ENCODE measurements at places on chromosomes 3 and 15.

DNA sequence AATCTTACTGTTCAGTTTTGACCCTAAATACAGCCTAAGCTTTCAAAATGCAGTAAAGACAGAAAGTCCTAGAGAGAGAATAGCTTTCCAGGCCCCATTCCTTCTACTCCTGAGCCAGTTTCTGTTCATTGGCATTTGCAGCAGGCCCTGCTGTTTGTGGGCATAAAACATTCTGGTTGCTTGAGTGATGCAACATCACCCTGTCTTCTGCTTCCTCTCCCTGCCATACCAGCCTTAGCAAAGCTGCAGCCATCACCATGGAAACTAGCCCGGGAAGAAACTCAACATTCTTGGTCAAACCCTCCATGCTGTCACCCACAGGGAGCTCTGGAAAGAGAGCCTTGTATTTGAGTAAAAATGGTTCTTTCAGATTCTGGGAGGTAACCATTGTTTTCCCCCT, 325.7 kb downstream of the MAGI1 start:
- no peak for DNase-seq

- DNase-seq = no peak
Measured at GRCh38 chr3:5388091-5388490, 200.6 kb downstream of the EDEM1 start.

GRCh38 chr3:106768941-106769480, 608.2 kb upstream of the CCDC54 start:
- DNase-seq = no peak

DNA sequence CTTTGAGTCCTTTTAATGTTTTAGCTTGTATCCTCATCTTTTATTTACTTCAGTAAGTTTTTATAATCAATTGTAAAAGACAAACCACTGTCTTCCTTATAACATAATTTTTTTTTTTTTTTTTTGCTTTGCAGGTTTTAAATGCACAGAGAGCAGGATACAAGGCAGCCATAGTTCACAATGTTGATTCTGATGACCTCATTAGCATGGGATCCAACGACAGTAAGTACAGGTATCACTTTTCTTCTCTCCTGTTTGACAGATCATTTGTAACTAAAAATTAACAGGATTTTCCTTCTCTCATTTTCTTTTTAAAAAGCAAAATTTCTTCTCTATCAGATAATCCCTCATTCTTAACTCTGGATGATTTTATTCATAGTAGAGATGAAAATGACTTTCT, 75.4 kb downstream of the PFN2 start:
- DNase-seq = no peak

DNA sequence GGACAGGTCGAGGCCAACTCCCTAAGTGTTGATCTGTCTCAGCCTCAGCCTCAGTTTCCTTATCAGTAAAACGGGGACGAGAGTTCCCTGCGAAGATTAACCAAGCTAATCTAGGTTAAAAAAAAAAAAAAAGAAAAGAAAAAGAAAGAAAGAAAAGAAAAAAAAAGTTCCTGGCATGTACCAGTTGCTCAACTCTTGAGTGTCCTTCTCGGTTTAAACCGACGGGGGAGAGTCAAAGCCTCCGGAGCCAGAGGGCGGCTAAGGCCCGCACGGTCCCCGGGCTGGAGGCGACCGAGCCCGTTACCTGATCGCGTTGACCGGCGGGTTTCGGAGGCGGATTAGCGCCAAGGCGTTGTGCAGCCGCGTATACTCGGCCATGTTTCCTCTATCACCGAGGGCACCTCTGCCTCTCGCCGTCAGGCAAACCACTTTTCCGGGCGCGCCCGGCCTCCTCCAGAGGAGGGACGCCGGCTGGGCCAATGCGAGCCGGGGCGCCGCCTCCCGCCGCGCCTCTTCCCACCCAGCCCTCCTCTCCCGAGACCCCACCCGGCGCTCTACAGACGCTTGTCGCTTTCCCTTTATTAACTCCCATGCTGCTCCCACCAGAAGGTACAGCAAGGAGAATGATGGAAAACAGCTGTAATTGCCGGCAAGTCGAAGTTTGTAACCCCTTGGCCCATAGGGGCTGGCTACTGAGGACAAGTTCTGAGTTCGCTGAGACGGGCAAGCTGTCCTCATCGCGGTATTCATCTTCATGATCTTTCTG, at the start of gene EHHADH:
TSS of gene EHHADH (minus strand) at position 405 of the 766 bp plus-strand sequence. CDS start at position 378, 27 bp downstream.
- peak; percentile 85 for DNase-seq

DNA sequence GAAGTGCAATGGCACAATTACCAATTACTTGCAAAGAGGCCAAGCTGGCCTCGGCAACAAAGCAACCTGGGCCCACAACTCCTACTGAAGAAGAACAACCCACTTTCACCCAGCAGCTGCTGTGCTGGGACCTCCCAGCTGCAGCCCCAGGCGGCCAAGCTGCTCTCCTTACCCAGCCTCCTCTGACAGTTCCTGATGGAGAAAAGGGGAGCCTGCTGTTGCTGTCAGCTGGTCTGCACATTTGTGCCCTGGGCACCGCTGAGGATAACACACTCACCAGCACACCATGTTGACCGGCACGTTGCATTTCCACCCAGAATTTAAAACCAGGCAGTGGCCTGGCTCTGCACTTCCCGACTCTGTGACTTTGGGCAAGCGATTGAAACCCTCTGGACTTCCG, 33.6 kb downstream of the SSUH2 start:
- DNase-seq = no peak

DNA sequence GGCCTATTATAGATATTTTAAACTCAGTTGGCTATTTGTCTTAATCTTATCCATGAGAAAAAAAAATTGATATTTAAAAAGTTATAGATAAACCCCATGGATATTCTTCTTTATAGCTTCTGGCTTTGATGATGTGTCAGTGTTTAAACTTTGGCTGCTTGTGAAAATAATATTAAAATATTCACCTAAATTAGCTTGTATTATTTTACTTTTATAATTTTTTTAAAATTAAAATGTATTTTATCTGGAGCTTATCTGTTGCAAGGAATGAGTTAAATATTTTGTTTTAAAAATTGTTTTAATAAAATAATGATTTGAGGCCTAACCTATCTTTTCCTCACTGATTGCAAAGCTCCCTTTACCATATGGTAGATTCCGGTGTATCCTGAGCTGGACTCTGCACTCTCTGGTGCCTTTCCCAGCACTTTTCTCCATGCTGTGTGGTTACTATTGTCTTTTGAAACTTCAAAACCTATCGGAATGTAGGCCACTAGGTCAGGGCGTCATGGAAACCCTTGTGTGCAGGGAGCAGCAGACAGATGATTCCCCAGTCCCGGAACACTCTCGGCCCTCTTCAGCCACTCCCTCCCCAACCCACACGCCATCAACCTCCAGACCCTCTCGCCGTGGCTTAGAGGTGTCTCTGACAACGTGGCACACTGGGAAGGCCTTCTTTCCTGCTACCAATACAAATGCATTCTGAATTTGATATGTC, 252.3 kb upstream of the ATP10A start:
- DNase-seq = no peak

DNA sequence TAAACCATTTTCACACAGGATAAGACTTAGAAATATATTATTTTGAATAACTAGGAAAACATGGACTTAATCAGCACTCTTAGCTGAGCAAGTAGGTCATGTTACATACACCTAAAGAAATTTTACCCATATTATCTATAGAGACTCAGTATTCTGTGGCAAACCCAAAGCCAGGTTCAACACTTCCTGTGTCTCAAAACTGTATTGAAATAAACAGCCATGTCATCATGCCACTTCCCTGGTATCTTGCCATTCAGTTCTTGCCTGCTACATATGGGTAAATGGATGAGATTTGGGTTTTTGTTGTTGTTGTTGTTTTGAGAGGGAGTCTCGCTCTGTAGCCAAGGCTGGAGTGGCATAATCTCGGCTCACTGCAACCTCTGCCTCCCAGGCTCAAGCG, 141.5 kb upstream of the PLXND1 start:
- DNase-seq = no peak

- DNase-seq = peak; percentile 60
Measured at GRCh38 chr15:98954411-98954810, 53.2 kb downstream of the PGPEP1L start.

DNA sequence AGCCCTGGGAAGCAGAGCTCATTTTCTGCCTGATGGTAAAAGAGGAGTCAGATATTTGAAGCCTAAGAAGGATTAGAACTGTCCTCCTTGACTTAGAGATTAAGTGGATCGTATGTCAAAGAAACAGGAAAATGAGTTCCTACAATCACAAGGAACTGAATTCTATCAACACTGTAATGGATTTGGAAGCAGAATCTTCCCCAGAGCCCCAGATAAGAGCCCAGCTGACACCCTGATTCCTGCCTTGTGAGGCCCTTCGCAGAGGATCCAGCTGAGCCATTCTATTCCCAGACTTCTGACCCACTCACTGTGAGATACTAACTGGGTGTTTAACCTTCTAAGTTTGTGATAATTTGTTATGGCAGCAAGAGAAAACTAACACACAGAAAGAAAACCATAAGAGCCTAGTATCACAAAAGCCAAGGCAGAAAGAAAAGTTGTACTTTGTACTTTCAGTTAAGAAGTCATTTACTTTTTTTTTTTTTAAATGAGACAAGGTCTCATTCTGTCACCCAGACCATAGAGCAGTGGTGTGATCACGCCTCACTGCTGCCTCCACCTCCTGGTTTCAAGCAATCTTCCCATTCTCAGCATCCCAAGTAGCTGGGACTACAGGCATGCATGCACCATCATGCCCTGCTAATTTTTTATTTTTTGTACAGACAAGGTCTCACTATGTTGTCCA, 61.1 kb upstream of the ZBTB20 start:
- peak; percentile 7 for DNase-seq

DNA sequence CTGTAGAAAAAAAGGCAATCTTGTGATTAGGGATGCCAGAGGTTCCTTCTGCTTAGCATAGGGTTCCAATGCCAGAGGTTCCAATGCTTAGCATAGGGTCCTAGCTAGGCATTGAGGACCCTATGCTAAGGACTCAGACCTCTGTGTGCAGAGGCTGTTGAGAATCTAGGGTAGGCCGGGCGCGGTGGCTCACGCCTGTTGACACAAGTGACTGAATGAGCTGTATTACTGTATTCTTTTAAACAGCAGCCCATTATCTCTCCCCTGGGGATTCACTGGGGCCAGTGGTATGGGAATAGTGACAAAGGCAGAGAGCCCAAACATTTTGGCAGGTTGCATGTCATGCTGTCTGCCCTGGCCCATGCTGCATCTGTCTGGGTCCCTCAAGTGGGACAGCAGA, 16.2 kb downstream of the PAK6 start:
- DNase-seq = no peak

- no peak for DNase-seq
Measured at GRCh38 chr3:178777718-178778411, 241.6 kb downstream of the KCNMB2 start.

DNA sequence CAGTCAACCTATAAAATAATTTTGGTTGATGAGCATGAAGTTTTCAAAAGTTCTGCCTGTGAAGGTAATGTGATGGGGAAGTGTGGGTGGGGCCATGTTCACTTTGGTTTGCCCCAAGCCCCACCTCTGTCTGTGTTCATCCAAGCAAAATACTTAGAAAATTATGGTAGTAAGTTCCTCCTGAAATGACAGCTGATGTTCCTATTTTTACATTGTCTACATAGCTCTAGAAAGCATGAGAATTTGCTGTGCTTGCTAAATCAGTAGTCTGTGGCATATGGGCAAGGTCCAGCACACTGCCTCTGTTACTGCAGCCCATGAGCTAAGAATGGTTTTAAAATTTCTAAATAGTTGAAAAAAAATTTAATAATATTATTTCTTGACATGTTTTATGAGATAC, 21.9 kb upstream of the CP start:
- DNase-seq = no peak

GRCh38 chr15:39029741-39030140, 465.1 kb upstream of the RASGRP1 start:
- no peak for DNase-seq

DNA sequence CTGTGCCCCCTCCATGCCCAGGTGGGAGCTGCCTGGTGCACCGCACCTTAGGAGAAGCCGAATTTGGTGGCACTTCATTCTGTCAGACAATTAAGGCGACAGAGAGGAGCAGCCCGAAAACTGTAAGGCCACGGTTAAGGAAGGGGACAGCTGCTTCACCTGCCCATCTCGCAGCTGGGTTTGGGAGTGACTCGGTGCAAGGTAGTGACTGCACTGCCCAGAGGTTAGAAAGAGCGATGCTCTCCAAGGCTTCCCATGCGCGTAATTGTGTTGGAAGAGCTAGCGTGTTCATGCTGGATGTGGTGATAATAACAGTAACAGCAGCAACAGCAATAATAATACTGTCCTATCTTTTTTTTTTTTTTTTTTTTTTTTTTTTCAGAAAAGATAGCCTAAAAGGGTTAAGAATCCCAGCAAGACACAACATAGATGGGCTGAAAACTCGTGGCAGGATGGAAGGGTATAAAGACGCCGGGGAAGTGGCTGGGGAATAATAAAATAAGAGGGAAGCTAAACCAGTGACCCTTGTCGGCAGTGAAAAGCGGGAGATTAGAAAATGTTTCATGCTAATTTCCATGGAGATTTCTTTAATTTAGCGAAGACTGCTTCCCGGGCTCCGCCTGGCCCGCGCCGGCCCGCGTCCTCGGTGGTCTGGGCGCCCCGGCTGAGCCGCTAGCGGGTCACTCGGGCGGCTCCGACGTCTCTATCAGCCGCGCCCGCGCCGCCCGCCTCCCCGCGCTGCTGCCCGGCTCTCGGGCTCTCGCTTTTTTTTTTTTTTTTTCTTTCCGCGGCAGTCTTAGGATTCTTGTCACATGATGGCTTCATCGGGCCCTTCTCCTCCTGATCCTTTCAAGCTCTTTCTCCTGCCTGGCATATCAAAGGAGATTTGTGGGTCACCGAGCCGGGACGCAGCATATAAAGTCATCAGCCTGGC, 617.1 kb downstream of the NR2F2 start:
- DNase-seq = no peak
